ENCODE measurements at places on chromosomes 16 and 17.
A peak's percentile ranks its signal among the peaks of the same experiment; 100 is the strongest.

- no peak for DNase-seq
These were observed 48.9 kb downstream of the SLFN5 start for GRCh38 chr17:35291802-35292201.

DNA sequence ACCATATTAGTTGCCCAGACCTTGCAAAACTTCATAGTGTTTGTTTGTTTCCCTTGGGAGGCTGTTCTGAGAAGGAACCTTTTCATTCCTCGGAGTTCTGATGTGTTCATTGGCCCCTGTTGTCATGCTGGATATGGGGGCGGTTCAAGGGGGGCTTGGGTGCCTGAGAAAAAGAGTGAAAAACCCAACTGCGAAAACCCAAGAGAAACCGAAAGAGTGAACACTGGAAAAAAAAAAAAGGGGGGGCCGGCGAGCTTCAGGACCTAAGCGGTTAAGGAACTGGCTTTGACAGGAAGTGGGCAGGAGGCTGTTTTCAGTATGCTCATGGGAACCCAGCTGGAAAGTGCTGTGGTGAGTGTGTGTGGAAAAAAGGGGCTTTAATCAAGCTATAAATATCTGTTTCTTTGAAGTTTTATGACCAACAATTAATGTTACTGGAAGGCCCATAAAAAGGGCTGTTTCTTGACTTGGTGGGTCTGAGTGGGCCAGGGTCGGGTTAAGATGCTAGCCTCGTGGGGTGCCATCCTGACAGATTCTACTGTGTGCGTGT lies 510.7 kb downstream of the MAF start:
- peak; percentile 61 for DNase-seq

DNA sequence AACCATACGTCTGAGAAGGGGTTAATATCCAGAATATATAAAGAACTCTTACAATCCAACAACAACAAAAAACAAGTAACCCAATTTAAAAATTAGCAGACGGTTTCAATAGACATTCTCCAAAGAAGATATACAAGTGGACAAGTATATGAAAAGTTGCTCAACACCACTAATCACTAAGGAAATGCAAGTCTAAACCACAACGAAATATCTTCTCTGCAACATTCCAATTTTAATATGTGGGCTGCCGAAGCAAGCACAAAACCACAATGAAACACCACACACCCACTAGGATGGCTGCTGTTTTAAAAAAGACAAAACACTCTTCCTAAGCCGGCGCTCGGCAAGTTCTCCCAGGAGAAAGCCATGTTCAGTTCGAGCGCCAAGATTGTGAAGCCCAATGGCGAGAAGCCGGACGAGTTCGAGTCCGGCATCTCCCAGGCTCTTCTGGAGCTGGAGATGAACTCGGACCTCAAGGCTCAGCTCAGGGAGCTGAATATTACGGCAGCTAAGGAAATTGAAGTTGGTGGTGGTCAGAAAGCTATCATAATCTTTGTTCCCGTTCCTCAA lies 5.9 kb upstream of the SLC13A2 start:
- DNase-seq, result peak; percentile 26

DNA sequence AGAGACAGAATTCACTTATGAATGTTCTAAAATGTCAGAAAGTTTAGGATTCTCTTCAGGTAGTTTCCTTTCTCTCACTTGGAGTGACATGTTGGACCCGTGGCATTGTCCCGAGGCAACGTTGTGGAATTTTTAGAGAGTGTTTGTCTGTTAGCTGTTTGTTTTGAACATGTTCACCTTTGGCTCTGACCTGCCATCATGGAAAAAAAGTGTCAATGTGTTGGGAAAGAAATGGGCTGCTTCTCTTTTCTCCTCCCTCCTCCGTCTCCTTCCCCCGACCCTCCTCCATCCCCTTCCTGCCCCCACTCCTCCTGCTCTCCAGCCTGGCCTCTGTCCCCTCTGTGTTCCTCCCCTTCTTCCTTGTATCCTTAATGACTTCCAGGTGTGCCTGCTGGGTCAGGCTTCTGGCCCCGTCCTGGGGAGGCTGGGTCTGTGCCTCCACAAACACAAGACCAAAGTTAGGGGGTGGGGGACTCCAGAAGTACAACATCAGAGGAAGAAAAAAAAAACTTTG lies 463.1 kb downstream of the MAF start:
- DNase-seq, result no peak

GRCh38 chr17:50615828-50616227 lies 18.9 kb upstream of the ABCC3 start:
- DNase-seq, result no peak

GRCh38 chr17:43713494-43714162 lies 45.0 kb downstream of the SOST start:
- no peak for DNase-seq

DNA sequence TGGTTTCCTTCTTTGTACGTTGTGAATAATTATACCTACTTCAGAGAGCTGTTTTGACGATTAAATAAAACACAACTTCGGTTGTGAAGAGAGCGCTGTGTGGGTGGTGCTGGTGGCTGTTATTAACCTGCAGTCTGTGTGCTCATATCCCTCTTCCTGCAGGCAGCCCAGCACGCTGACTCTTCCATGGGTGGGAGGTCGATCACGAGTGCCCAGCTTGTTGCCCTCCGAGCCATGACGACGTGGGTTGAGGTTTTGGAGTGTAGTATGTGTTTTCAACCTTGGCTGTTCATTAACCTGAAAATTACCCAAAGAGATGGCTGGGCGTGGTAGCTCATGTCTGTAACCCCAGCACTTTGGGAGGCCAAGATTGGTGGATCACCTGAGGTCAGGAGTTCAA lies 11.3 kb upstream of the GCSH start:
- DNase-seq, result no peak

DNA sequence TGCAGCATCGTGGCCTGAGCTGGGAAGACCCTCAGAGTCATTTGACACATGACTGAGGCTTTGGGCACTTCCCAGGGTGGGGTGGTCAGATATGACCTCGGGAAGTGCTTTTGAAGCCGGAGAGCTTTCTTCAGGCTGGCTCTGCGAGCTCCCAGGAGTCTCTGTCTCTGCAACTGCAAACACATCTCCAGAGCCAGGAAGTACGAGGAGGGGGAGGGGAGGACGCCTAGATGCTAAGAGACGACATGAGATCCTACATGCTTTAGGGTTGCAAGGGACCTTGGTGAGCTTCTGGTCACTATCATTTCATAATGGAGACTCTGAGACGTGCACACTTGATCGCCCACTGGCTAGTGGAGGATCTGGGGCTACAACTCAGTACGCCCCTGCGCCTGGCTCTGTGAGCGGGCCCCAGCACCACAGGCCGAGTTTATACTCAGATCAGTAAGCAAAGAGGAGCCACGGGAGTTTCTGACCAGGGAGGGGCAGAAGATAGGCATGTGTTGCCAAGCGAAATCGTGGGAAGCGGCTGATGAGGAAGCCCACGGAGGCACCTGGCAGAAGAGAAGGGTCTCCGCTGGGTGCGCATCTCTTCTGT lies 527 bp upstream of the MGAT5B start:
- DNase-seq, result no peak

GRCh38 chr17:17835415-17836249 lies 1.2 kb downstream of the SREBF1 start:
- DNase-seq, result no peak

DNA sequence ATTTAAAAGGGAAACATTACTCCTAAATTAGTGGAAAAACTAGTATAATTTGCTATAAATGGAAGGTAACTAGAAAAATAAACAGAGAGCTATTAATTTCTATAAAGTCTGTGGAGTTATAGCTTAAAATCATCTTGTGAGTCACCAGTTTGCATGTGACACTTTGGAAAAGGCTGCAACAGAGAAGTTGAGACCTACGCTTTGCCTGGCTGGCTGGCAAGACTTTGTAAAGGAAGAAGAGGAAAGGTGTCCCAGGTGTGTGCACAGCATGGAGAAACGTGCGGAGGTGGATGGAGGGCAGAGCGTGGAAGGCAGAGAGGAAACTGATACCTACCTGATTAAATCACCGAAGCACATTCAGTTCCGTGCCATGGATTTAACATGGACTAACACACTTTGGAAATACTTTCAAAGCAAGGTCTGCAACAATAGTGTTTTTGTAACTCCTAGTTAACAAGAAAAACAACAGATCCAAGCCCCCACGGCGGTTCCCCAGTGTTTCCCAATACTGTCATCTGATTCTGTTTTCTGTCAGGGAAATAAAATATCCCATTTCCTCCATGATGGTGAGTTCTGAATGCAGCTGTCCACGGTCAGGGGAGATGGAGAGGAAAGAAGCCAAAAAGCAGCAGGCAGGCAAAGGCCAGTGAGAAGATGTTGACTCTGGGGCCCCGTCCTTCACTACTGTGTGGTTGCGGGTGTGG lies 134.8 kb downstream of the XYLT1 start:
- no peak for DNase-seq

GRCh38 chr17:9220398-9221146 lies 199.3 kb downstream of the NTN1 start:
- DNase-seq, result no peak

DNA sequence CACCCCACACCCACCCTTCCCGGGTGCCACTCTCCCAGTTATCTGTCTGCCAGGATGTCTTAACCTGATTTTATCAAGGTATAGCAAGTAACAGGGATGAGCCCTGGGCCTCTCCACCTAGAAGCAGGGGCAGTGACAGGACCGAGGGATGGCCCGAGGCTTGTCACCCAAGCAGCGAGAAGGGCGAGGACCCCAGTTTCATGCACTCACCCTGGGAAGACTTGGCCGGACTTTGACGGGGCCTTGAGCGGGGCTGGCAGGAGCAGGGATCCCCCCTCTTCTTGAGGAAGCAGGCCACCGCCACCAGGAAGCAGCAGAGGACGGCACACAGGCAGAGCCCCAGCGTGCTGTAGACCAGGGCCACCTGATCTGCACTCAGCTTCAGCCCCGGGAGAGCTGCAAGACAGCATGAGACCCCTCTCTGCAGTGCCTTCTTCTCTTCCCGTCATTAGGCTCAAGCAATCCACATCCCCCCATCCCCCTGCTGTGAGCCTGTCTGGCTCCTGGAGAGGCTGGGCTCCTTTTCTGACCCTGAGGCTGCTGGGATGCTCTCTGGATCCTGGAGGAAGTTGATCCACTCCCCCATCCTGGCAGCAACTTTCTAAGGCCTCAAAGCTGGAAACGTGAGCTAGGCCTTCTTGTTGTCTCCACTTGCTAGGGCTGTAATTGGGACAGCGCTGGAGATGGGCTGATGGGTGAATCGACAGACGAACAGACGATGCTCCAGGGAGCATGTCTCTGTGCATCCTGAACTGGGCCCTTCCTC lies 31.6 kb downstream of the TNFRSF13B start:
- DNase-seq, result no peak

- no peak for DNase-seq
These were observed 209.2 kb downstream of the RPTOR start for GRCh38 chr17:80753685-80754345.

DNA sequence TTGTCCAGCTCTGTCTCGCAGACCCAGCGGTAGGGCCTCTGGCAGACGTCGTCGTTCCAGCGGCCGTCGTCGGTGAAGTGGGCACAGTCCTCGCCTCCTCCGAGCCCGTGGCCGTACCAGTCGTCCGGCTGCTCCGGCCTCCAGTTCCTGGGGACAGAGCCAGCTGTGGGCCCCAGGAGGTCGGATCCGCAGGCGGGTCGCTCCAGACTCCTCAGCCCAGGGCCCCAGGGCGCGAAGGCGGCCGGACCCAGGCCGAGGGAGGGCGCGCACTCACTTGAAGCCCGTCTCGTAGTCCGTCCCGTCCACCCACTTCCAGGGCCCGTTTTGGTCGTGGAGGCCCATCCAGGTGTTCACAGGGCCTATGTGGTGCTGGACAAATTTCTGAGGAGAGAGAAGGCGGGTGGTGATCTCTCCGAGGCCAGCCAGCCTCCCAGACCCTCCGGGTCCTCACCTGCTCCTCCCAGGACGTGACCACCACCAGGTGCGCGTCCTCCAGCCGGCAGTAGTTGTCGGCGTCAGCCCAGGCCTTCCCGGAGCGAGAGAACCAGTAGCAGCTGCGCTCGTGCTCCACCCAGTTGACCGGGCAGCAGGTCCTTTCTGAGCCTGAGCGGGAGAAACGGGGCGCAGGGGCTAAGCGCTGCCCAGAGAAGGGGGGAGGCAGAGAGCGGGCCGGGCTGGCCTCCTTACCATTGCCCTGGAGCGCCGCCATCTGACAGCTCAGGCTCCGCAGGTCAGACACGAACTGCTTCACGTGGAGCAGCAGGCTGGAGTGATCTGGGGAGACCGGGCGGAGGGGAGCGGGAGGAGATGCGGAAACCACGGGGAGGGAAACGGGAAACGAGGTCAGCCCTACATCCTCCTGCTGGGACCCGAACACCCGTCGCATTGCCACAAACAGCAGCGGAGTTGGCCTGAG lies 5.2 kb downstream of the ASGR1 start:
- DNase-seq, result peak; percentile 70

DNA sequence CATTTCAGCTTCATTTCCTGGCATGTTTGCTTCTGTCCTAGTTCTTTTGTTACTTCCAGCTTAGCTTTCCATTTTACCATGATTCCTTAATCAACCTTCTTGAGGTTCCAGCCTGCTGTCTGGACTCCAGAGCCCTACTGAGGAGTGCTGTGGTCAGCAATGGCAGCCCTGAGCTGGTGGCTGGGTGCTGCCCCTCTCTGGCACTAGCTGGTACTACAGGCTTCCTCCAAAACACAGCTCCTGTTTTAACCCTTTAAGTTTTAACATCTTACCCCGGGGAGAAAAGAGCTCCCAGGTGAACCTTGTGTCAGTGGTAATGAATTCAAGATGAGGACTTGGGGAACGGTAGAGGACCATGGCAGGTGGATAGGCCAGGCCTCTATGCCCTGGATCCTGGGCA lies 395.5 kb downstream of the TMEM114 start:
- peak; percentile 6 for DNase-seq

DNA sequence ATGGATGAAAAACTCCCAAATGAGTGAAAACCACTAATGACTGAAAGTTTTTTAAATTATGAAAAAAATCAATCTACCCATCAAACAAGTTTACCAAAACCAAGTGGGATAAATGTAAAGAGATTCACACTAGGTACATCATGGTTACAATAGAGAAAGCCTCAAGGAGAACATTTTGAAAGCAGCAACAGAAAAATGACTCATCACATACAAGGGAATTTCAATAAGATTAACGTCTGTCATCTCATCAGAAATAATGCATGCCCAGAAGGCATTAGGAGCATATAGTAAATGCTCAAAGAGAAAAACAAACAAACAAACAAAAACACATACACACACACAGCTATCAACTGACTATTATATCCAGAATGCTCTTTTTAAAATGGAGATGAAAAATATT lies 261.8 kb upstream of the KIF2B start:
- no peak for DNase-seq

GRCh38 chr17:37274461-37274860 lies 101.3 kb upstream of the C17orf78 start:
- DNase-seq, result no peak

GRCh38 chr16:86029131-86029741 lies 130.3 kb downstream of the IRF8 start:
- no peak for DNase-seq
